Stimulated activated CD4-positive, alpha-beta T cell treated with anti-CD3 and anti-CD28 coated beads, TNF-alpha, amount 100 ng/mL, for 24 hours (primary cell): ENCODE measurements at places on chromosomes 5 and 9.

GRCh38 chr5:150750469-150750868, 8.3 kb downstream of the DCTN4 start:
- DNase-seq: no peak

GRCh38 chr5:59783264-59783663, 110.3 kb downstream of the PDE4D start:
- no peak for DNase-seq

GRCh38 chr9:127923046-127923445, 6.2 kb upstream of the ST6GALNAC4 start:
- no peak for DNase-seq

- no peak for DNase-seq
These were observed 24.4 kb downstream of the SLC6A7 start for GRCh38 chr5:150214289-150214688.

DNA sequence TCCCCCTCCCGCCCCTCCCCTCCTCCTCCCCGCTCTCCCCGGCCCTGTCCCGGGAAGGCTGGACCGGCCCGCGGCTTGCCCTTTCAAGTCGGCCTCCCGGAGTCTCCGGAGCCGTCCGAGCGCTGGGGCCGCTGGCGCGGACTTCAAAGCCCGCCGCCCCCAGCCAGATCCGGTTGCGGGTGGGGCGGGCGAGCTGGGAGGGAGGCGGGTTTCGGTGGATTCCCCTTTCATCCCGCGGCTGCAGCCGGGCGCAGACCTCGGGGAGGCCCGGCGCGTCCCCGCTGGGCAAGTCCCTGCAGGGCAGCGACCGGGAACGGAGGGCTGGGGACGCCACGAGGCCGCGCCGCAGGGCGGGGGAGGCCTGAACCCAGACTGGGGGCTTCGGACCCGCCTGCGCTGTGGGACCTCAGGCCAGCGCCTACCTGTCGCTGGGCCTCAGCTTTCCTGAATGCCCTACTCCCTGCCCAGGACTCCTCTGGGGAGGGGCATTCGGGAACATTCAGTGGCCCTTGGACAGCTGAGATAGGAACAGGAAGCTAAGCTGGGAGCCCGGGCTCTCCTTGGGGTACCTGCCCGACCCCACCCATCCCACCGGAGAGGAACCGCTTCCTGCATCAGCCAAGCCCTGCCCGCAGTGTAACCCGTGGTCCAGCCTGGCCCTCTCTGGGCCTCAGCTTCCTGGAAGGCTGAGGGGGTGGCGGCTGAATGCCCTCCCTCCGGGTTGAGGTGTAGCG, 23.4 kb downstream of the C9orf50 start:
- no peak for DNase-seq

- no peak for DNase-seq
These were observed 154.6 kb downstream of the SYK start for GRCh38 chr9:90956026-90956810.

DNA sequence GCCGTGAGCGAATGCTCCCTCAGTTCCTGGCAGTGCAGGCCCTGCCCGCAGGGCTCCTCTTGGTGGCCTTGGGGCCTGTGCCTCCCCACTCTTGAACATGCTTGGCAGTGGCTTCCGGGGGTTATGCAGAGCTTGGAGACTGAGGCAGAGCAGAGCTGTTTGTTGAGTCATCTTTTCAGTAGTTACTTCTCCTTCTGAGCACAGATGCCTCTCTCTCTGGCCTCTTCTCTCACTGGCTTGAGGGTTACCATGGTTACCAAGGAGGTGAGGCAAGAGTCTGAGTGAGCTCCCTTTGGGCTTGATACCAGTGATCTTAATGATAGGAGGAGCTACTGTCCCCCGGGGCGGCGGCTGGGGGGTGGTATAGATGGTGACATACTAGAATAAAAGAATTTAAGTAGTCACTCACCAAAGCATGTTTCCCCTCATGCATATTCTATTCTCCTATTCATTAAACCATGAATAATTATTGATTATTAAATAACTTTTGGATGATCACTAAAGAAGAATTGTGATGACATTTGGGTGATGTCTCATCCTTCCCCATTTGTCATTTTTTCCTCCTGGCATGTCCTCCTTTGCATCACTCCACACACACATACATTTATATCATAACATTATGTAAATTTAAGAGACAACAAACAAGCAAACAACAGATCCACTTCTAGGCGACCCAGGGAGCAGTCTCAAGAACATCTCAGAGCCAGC, 111.1 kb downstream of the ARHGAP26 start:
- DNase-seq: no peak
